ENCODE measurements at places on chromosomes 5 and 9.

DNA sequence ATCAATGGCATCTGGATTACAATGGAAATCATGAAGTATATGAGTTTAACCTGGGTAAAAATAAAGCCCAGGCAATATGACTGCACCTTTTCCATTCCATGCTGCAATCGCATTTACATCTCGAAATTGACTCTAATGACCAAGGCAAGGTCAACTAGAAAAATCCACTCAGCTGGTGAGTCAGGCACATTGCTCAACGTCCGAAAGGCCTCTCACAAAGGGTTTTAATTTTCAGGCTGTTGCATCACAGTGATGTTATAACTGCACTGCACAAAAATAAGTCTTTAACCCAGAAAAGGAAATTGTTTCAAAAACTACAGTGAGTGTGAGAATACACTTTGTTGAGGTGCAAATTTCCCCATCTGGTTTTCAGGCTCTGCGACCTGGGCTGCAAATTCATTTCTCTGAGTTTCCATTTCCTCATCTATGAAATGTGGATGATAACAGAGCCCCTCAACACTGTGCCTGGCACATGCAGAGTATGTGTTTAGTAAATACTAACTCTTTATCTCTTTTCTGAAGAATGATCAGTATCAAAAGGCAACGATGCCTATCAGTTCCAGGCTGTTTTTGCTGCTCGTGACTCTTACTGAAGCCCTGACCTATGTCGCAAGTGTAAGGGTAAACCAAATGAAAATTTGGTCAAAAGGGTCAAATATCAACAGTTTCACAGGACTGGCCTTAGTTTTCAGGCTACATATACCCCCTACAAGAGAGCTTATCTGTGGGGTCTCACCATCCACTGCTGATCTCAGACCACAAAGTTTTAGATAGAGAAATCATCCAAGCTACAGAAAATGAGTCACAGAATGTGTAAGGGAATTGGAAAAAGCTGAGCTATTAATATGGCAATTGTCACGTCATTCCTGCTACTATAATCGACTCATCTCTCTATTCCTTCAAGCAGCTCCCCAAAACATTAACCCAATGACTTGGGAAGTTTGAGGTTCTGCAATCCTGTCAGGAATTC, 4.1 kb downstream of the NFIL3 start:
- no peak for DNase-seq

DNA sequence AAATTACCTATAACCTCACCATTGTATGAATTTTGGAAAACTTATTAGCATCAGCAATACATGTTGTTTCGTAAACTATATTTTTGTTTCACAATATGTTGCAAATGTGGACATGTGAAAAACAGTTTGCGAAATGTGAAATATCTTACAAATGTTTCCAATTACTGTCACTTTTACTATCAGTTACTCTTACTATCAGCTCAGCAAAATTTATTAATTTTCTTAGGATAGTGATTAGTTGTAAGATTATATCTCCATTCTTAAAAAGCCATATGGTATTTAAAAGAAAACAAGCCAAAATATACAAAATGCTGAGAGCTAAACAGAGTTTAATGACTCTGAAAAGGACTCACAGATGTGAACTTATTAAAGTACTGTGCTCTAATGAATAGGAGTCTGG, 111.9 kb upstream of the LPAR1 start:
- DNase-seq, result no peak

GRCh38 chr5:116152169-116152568, 67.3 kb downstream of the COMMD10 start:
- no peak for DNase-seq

DNA sequence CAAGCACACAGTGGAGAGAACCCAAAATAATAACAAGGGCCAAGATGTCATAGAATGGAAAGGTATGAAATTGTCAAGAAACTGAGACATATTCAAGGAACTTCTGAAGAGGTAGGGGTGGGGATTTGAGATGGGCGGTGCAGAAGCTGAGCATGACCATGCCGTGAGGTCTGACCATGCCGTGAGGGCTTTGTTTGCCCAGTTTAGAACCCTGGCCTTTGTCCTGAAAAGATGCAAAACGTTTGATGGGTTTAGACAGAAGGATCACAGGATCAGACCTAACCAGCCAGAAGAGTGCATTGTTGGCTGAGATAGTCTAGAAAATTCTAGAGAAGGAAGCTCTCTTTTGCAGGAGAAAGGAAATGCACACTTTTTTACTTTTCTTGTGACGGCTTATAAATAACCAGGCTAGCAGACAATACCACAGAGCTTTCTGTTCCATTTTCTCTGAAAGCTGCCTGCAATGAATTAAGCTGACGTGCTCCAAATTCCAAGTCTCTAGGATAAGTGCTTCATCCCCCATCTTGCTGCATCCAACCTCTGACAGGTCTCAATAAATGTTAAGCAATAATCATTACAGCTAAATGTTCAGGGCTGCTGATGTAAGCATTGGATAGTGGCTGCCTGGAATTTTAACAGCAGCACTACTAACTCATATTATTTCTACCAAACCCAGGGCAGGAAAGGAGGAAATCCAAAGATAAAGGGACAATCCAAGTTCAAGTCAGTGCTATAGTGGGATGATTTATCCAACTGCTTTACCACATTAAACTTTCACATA, 110.9 kb upstream of the IL6ST start:
- no peak for DNase-seq

- DNase-seq, result no peak
Measured at GRCh38 chr5:133635051-133635450, 22.7 kb upstream of the FSTL4 start.

GRCh38 chr9:7117676-7118561, 360.1 kb downstream of the KDM4C start:
- no peak for DNase-seq

DNA sequence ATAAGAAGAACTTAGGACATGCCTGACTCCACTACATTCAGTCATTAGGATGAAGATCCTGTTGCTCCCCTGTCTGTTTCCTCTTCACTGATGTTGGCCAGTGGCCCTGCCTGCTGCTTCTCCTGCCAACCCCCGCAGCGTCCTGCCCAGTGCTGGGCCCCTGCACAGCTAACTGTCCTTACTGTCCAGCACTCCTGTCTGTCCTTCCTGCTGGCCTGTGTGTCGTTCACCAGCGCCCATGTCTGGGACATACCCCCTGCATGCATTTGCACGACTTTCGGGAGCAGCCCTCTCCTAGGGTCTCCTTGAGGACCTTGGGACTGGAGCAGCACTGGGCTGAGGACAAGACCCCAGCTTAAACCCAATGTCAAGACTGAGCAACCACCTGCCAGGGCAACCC, 547.6 kb downstream of the BNC2 start:
- DNase-seq, result no peak

DNA sequence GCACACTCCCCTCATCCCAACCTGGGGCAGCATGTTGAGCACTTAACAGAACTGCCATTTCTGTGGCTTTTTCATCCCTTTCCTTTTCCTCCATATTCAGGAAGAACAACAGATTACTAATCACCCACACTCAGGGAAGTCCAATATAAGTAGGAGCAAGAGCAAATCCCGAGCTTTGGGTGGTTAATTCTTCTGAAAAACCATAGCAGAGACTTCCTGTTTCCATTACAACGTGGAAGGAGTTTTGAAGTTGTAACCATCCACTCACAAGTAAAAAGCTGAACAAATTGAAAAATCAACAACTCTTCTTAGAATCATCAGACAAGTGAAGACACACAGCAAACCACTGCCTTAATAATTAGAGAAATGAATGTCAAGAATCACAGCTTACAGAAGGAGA, 8.2 kb downstream of the CTSL start:
- DNase-seq, result no peak

- no peak for DNase-seq
Measured at GRCh38 chr5:2204366-2205184, 321.9 kb upstream of the IRX4 start.

DNA sequence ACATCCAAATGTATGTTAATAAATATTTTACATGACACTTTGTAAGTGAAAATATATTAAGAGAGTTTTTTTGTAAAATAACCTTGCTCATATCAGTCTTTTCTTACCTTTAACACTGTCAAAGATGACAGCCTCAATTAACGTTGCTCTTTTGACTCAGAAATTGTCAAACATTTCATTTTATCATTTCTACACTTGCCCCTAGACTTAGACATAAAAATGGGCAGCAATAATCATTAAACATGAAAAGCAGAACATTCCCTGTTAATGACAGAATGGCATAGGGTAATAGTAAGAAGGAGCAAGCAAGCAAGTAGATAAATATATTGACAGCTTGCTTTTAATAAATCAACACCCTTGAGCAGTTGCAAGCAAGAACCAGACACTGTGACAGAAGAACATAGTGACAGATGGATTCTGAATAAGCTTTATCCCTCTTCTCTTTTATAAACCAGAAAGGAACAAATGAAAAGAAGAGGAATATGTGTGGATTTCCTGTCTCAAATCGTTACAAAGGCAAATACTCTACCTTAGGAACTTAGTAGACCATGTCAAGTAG, 796.0 kb upstream of the CHD1 start:
- no peak for DNase-seq

- DNase-seq, result no peak
Measured at GRCh38 chr5:159051421-159052282, 48.1 kb downstream of the EBF1 start.

DNA sequence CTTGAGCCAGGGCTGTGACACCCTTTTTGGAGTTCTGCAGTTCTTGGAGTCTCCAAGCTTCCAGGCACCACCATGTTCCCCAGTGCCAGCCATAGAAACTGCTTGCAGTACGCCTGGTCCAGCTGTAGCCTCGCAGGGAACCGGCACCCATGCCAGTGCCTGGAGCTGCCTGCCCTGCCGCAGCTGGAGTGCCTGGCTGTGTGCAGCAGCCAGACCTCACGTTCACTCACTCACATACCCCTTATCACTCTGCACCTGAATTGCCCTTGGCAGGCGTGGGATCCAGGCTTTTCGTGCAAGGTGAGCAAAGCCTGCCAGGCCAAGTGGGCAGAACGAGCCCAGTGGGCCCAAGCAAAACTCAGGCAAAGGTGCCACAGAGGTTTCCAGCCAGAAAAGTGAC, 77.8 kb upstream of the SHB start:
- DNase-seq, result no peak

- no peak for DNase-seq
Measured at GRCh38 chr5:132840896-132841295, 10.4 kb upstream of the SHROOM1 start.

DNA sequence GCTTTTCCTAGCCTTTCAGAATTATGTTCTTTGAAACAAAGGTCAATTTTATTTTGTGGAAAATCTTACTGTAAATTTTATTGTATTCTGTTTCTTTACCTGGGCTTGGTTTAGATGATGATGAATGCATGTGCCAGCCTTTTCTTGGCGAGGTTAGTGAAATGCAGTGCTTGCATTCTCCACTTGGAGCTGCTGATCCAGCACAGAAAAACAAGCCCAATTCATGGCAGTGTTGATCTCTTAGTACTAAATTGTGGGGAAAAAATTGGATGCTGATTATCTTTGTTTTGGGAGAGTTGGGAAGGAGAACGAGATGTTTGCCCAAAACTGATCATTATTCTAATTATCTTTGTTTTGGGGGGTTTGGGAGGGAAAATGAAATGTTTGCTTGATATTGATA, 3.7 kb downstream of the HABP4 start:
- no peak for DNase-seq

- DNase-seq, result no peak
Measured at GRCh38 chr5:135662683-135663082, 83.9 kb upstream of the CXCL14 start.

DNA sequence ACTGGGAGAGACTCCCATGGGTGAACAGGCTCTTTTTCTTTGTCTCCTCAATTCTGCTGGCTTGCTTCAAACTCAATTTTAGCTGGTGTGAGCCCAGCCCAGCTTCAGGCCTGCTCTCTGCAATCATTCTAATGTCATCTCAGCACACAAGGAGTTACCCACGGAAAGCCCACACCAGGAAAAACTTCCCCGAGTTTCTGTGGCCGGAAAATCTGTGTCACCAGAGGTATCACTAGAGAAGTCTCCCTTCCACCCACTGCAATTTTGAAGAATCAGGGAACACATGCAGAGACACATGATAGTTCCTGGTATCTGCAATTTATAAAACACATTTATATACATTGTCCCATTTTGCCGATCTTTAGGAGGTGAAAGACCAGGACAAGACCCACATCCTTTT, 13.5 kb upstream of the NDFIP1 start:
- no peak for DNase-seq

DNA sequence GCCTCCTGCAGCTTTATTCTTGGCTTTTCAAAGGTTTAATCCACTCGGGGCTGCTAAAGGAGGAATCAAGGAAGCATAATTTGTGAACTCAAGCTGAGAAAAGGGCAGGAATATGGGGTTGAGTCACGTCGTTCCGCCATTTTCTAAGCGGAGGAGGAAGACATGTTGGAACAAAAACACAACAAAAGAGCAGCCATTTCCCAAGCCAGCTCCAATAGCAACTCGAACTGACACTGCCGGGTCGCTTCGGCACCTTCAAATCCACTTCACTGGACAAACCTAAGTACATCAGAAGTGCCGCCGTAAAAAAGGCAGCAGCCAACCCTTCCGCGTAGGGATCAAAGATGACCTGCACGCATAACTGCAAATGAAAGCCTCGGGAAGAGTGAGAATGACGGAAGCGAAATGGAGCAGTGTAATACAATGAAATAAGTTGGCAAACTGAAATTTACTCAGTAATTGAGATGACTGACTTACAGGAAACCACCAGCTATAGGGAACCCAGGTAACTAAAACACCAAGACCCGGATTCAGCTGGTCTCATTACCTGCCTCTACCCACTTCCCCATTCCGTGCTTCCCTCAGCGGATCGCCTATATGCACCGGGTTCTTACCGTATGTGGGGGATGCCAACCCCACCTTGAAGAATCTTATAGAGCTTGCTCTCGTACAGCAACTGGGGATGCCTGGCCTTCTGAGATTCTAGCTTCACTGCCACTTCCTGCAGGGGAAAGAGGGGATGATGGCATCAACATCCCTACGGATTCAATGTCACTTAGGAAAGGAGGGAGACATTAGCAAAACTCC, 1.6 kb downstream of the CSNK1A1 start:
- no peak for DNase-seq

- DNase-seq, result no peak
Measured at GRCh38 chr9:81851340-81851739, 76.9 kb upstream of the SPATA31D4 start.

DNA sequence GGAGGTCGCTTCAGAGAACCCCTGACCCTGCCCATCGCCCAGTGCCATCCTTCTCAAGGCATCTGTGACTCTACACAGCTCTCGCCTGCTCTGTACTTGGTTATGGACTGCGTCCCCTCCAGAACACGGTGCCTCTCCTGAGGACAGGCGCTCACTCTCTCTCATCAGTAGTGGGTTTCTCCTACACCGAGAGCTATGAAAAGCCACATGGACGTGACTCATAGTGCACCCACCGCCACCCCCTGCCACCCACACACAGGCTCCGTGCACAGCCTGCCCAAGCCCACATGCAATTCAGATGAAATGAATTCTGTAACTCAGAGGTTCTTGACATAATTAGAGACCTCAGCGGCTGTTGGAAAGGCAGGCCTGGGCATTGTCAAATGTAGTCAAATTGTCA, 13.9 kb downstream of the GTF3C5 start:
- DNase-seq, result no peak

DNA sequence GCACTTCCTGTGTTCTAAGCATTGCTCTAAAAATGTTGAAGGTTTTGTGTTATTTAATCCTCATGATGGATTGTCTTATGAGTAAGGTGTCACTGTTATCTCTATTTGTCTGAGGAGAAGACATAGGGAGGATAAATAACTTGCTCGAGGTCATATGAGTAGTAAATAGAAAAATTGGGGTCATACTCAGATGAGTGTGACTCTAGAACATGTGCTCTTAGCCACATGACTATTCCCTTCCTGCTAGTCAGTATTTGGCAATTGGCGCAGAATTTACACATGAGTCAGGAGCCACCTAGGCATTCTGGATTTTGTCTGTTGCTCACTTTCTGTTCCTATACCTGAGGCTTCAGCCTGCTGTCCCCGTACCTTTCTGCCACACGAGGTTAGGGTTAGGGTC, 234.6 kb upstream of the CD180 start:
- no peak for DNase-seq

Measured in stimulated activated CD8-positive, alpha-beta memory T cell treated with anti-CD3 and anti-CD28 coated beads, Interleukin-15, amount 100 ng/mL, for 24 hours (primary cell).